ENCODE measurements at places on chromosomes 4 and X.

DNA sequence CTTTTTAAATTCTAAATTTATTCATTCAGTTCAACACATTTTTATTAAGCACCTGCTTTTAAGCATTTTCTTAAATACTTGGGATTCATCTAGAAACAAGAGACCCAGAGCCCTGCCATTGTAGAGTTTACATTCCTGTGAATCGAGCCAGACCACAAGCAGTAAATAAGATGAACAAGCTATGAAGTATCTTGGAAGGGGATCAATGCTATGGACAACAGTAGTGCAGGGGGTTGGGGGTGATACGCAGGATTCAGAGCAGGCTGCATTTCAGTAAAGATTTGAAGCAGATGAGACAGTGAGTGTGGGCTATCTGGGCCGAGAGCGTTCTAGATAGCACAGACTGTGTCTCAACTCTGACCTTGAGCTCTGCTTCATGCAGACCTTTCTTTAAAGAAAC lies 35.1 kb downstream of the CLDN22 start:
- DNase-seq = no peak

GRCh38 chr4:168667921-168668320 lies 171.1 kb downstream of the PALLD start:
- no peak for DNase-seq

GRCh38 chr4:8310306-8310705 lies 40.8 kb downstream of the HTRA3 start:
- DNase-seq = no peak

- DNase-seq = no peak
These were observed 205.4 kb downstream of the HS3ST1 start for GRCh38 chr4:11223311-11223710.

DNA sequence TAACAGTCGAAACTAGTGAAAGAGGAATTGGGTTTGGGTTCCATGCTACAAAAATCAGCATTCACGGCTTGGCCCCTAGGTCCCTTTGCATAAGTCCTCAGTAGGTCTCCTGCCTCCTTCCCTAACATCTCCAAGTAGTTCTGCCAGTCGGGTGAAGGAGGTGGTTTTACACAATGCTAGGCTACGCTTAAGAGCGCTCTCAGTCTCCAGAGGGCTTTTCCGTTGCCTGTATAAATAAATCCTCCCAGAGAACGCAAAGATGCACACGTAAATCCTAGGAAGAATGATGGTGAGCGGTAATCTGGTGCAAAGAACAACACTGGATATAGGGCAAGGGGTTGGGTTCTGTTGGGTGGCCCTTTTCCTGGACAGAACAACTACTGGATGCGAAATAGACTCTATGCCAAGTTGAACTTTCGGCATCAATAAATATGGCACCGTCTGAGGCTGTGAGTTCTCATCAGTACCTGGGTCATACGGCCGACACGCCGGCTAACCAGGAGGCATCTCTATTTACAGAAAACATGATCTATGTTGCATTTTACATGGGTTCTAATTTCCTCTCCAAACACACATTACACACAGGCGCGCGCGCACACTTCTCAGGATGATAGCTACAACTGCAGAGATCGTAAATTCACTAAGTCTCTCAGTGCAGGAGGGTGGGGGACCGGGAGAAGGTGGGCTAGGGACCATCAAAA lies 1.3 kb downstream of the CAMK2D start:
- no peak for DNase-seq

GRCh38 chrX:110432906-110433215 lies 74.2 kb downstream of the RTL9 start:
- no peak for DNase-seq

DNA sequence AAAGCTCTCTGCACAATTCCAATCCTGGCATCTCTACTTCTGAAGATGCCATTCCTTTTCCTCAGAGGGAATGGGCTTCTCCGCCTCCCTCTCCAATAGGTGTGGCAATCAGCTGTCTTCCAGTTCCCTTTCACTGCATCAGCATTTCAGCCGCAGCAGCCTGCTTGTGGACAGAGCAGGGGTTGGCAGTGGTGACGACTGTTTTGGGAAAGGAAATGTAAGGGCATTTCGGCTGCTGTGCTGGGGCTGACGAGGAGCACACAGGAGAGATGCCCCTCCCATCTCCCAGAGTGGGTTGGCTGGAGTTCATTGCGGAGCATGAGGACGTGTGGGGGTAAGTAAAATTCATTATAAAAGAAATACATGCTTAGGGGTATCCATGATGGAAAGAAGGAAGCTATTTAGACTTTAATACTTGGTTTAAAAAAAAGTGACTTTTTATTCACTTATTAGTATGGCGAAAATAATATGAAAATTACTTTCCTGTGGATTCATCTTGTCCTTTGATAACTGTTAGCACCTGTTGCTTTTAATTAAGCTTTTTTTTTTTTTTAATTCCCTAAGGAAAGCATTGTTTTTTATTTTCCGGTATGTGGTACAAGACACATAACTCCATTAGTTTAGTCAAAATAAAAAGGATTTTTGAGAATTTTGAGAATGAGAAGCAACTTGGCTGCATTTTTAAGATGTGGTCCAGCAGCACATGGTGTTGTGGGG lies at the start of gene LIMCH1:
TSS of gene LIMCH1 (plus strand) at position 141 of the 717 bp plus-strand sequence. CDS start 67,839 bp downstream, outside the sequence.
- DNase-seq = no peak

- no peak for DNase-seq
These were observed 20.3 kb downstream of the P2RY8 start for GRCh38 chrX:1516596-1517104.

DNA sequence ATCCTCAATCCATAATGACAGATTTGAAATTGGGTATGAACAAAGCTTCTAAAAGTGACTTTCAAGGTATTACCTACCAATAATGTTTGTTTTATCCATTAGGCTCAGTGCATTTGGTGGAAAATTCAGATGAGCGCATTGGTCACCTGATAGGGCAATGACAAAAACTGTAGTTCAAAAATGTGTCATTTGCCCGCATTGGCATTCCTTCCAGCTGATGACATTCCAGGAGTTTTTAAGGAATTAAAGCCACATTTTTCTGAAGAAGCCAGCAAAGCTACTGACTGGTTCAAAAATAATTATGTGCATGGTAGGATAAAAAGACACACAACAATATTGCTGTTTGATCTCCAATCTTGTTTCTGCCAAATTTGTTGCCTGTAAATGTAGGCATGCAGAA lies 473.4 kb upstream of the CPEB2 start:
- no peak for DNase-seq

- DNase-seq = no peak
These were observed 111.5 kb downstream of the POLA1 start for GRCh38 chrX:24805201-24805600.

DNA sequence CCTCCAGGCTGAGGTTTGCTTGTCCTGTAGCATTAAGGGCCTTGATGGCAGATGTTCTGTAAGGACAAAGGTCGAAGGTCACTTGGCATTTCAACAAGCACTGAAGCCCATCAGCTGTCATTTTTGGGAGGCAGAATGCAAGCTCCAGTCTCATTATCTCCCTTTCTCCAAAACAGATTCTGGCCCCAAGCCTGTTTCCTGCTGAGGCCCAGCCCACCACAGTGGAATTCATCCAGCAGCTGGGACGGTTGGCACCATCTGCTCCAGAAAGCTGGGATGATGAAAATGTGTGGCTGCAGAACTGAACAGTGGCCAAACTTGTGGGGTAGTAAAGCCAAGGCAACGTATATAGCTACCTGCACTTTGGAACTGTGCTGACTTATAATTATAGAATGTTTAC lies 17.7 kb upstream of the PPEF2 start:
- DNase-seq = no peak

- DNase-seq = no peak
These were observed 449.8 kb upstream of the SMIM31 start for GRCh38 chr4:164304101-164304639.

DNA sequence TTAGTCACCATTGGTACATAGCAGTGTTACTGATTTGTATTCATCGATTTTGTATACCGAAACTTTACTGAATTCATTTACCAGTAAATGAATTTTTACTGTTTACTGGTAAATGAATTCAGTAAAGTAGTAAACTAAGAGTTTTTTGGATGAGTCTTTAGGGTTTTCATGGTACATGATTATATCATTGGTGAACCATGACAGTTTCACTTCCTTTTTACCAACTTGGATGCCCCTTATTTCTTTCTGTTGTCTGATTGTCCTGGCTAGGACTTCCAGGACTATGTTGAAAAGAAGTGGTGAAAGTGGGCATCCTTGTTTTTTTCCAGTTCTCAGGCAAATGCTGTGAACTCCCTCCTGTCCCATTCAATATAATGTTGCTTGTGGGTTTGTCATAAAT lies 494.9 kb downstream of the GALNTL6 start:
- DNase-seq = no peak

DNA sequence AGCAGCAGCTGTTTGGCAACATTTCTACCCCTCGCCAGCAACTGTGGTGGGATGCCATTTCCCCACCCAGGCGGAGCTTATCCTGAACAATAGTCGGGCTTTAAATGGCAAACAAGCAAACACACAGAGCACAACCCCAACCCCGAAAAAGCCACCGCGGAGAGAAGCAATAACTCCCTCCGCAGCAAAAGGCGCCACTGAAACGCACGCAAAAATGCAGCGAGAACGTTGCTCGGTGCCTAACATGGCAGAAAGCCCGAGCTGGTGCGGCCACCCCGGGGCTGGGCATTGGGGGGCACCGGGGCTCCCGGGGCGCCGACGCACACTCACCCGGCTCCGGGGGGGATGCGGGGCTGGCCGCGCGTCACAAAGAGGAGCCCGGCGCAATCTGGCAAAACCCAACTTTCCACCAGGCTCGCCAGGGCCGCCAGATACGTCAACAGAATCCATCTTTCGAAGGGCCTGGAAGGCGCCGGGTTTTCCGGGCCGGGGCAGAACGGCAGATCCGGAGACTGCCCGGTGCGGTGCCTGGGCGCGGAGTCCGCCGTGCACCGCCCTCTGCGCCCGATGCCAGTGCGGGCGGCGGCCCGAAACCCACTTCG lies 818 bp downstream of the RAI2 start:
- DNase-seq = no peak

GRCh38 chr4:24589448-24589847 lies 5.1 kb upstream of the DHX15 start:
- DNase-seq = no peak

- no peak for DNase-seq
These were observed 10.4 kb downstream of the CORIN start for GRCh38 chr4:47827343-47828047.

DNA sequence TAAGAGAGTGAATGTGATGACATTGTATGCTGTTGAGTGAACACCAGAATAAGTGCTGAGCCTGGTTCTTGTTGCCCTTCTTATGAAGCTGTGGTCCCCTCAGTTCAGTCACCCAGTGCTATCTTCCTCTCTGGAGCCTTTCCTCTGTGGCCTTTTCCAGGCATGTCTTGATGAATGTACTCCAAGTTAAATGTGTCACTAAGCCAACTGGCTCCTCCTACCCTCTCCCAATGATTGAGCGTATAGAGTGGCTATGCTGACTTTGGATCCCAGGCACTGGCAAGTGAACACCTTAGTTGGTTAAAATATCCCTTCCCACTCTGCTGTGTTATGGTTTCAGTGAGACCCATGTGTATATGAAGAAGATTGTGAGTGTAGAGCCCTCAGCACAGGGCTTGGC lies 134.1 kb upstream of the MAMLD1 start:
- DNase-seq = no peak

GRCh38 chr4:8285143-8285975 lies 15.8 kb downstream of the HTRA3 start:
- DNase-seq = no peak

DNA sequence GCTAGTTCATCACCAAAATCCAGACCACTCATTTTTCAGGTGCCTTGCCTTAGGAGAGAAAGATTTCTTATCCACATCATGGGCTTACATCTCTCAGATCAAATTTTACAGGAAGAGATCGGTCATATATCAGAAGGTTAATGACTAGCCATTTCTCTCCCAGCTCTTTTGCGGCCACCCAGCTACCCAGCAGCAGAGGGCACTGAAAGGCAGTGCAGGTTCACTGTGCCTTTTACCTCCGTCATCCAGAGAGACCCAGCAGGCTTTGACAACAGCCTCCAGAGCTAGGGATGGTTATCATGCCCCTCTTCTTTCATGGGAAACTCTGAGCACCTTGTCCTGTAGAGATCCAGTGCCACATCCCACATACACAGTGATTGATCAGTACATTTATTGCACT lies 384.8 kb downstream of the AFF2 start:
- DNase-seq = no peak

- DNase-seq = no peak
These were observed 6.8 kb upstream of the SORCS2 start for GRCh38 chr4:7185487-7186030.

DNA sequence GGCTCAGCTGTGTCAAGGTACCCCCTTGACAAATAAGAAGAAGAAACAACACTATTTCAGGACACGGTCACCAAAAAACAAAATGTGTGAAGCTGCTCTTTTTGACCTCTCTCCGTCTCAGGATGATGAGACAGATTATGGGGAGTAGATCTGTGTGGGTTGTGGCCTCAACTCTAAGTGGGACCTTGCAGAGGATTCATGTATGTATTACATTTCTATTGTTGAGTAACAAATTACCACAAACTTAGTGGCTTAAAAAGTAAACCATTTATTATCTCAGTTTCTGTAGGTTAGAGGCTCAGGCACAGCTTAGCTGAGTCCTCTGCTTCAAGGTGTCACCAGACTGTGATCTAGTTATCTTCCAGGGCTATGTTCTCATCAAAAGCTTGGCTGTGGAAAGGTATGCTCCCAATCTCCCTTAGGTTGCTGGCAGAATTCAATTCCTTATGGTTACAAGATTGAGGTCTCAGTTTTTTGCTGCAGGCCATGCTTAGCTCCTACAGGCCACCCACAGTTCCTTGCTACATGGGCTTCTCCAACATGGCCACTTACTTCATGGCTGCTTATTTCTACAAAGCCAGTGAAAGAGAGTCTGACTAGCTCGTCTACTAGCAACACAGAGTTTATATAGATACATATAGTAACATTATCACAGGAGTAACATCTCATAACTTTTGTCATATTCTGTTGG lies 28.1 kb downstream of the DGKK start:
- no peak for DNase-seq

GRCh38 chr4:36230534-36230933 lies 13.8 kb downstream of the ARAP2 start:
- no peak for DNase-seq

Measured in smooth muscle cell of the brain vasculature (primary cell).